ENCODE measurements at places on chromosomes 5 and 9. TPM values are rescaled to one million over a fixed set of nuclear protein-coding genes. Genes with fewer than 3 reads are reported as not detected.

Gene NKD2
- total RNA-seq, result 3.2 TPM

Gene FOXD4L5
- 0.19 TPM for total RNA-seq

Gene SLC34A1
- not detected for total RNA-seq

Gene PRLR
- total RNA-seq, result 0.51 TPM

Gene IFNK
- not detected for total RNA-seq

Gene CDH6
- total RNA-seq, result 18.0 TPM

Gene GNA14
- not detected for total RNA-seq

Gene PCDHB11
- 4.0 TPM for total RNA-seq

DNA sequence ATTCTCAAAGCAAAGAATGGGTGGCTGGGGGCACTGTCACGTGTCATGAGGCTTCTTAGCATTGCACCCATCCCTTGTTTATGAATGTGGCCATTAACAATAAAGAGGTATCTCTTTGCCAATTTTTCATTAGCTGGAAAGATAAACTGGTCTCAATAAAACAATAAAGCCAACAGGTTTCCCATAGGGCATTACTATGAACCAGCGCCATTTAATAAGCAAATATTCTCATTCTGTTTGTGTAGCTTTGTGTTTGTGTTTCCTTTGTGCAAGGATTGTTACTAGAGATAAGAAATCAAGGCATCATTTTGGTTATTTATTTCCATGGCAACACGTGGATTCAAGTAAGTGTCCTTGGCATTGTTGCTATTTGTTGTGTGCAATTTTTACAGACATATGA lies 37.6 kb upstream of the CAST start:
- DNase-seq, result no peak

GRCh38 chr9:1005043-1005667 lies 28.7 kb downstream of the DMRT3 start:
- peak; percentile 61 for DNase-seq

- no peak for DNase-seq
Measured at GRCh38 chr5:55771175-55771655, 33.4 kb downstream of the DDX4 start.

GRCh38 chr9:89461265-89461664 lies 36.6 kb downstream of the SEMA4D start:
- no peak for DNase-seq

GRCh38 chr9:114484854-114485443 lies 20.3 kb downstream of the WHRN start:
- no peak for DNase-seq

GRCh38 chr5:31213705-31214121 lies 20.2 kb downstream of the CDH6 start:
- no peak for DNase-seq

GRCh38 chr5:61318376-61318775 lies 13.7 kb upstream of the ZSWIM6 start:
- no peak for DNase-seq

GRCh38 chr5:122405751-122406150 lies 93.7 kb downstream of the SNCAIP start:
- no peak for DNase-seq

DNA sequence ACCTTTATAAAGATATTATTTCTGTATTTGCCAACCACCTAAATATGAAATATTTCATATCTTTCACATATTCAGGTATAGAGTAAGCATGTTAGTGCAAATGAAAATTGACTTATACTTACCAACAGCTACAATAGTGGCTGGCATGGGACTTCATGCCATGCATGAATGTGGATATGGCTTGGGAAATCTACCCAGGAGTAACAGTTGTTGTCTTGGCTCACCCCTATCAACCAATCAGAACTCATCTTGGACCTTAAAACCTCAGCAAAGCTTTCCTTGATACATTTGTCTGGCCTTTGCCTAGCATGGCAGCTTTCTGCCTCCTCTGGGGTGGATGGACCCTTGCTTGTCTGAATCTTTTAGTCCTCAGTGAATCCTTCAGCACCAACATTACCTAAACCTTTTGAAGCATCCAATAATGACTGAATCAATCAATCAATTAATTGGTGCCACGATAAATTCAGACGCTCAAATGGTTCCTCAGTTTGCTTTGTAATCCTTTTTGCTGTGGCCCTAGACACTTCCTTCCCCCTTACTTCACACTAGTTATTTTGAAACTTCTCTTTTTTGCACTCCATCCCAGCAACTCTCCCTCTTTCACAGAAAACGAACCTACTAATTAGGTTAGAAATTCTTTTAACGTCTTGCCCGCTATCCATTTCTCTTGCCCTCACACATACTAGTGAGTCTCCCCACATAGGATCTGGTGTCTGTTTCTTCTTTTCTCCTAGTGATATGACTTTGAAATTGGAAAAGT lies 132.3 kb upstream of the ZNF608 start:
- no peak for DNase-seq

GRCh38 chr5:1161833-1162229 lies 39.6 kb upstream of the SLC6A19 start:
- DNase-seq, result no peak

DNA sequence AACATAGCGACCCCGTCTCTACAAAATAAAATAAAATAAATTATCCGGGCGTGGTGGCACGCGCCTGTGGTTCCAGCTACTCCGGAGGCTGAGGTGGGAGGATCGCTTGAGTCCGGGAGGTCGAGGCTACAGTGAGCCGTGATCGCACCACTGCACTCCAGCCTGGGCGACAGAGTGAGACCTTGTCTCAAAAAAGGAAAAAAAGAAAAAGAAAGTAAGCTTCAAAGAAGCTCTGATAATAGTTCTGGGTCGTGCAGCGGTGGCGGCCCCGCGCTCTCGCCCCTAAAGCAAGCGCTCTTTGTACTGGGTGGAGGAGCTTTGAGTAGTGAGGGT lies 6.8 kb downstream of the TLX3 start:
- no peak for DNase-seq

DNA sequence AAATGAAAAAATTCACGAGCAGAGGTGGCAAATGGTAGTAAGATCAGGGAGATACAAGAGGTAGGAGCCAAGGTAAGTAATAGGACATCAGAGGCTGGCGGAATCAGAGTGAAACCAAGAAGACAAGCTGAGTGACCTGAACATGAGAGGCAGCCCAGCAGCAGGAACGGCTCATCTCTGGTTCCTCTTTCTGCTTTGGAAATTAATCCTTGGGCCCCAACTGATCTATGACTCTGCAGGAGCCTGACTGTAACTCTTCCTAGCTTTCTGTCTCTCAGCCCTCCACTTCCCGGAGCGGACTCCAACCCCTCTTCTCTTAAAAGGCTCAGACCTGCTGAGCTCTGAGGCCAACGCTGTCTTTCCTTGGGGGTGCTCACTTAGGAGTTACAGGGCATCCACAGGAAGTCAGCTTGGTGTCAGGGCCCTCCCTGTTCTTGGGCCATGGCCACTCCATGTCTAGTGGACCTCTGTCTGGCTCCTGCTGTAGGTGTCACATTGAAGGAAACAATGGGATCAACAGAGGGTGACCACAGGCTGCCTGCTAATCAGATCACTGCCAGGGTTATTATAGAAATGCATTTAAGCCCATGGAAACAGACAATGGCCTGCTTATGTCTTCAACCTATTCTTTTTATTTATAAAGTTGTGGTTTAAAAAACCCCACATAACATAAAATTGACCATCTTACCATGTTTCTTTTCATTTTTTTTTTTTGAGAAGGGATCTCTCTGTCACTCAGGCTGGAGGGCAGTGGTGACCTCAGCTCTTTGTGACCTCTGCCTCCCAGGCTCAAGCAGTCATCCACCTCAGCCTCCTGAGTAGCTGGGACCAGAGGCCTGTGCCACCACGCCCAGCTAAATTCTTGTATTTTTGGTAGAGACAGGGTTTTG lies 22.5 kb upstream of the SHB start:
- no peak for DNase-seq

- peak; percentile 55 for DNase-seq
Measured at GRCh38 chr5:114305402-114306207, 56.3 kb upstream of the KCNN2 start.

- no peak for DNase-seq
Measured at GRCh38 chr5:101878190-101878589, 417.9 kb downstream of the SLCO4C1 start.

- DNase-seq, result no peak
Measured at GRCh38 chr5:78919796-78920195, 65.3 kb downstream of the ARSB start.

DNA sequence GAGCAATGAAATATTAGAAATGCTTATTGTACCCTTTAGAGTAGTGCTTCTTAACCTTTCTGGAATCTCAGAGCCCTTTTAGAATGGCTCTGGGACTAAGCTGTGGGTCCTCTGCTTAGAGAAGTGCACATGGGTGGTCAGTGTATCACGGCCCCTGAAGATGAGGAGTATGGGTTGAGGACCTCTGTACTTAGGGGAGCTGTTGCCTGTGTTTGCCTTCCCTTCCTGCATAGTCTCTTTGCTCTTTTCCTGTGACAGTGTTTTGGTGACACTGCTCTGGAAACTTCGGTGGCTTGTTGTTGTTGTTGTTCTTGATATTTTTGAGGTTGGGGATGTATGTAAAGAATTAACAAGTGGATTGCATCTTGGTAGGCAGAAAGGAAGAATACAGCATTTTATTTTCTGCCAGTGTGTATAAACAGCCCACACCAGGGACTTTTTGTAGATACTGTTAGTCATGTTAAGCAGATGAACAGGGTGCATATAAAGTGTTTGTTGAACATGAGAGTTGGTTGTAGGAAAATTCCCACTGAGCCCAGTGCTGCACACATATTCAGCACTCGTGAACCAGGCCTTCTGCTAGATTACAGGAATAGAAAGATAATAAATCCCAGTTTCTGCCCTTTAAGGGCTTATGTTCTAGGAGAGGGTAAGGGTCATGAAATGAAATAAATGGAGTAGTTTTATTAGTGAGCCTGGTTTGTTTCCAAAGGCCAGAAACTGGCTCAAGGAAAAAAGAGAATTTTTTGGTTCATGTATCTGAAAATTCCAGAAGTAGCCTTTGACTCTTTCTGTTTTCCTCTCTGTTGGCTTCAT lies 199.7 kb downstream of the ARHGAP26 start:
- DNase-seq, result no peak

DNA sequence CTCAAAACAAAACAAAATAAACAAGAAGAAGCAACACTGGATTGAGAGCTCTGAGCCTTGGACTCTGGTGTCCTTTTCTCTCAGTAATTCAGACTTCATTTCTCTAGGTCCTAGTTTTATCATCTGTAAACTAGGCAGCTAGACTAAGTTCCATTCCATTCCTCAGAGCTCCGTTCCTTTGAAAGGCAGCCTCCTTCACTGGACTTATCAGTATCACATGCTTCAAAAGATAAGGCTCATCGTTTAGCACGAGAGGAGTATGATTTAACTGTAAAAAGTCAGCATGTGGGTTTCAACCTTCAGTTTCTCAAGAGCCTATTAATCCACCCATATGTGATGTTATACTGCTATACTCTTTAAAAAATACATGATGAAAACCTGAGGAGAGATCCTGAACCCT lies 1.6 kb downstream of the ATP10B start:
- DNase-seq, result no peak

GRCh38 chr9:89179895-89180734 lies 1.5 kb upstream of the SHC3 start:
- peak; percentile 95 for DNase-seq

DNA sequence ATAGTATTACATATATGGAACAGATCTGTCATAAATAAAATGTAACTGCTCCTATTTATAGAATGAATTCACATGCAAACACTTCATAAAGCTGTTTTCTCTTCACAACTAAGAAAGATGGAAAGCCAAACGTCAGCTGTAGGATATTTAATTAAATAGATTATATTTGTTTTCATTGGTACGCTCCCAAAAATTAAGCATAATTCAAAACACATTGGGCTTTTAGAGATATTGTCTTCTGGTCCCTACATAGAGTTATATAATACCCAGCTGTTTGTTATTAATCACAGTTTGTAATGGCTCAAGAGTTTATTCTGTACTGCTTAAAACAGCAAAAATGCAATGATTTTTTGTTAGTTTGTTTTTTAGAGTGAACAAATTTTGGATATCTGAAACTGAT lies 61.2 kb downstream of the MRPS30 start:
- no peak for DNase-seq

DNA sequence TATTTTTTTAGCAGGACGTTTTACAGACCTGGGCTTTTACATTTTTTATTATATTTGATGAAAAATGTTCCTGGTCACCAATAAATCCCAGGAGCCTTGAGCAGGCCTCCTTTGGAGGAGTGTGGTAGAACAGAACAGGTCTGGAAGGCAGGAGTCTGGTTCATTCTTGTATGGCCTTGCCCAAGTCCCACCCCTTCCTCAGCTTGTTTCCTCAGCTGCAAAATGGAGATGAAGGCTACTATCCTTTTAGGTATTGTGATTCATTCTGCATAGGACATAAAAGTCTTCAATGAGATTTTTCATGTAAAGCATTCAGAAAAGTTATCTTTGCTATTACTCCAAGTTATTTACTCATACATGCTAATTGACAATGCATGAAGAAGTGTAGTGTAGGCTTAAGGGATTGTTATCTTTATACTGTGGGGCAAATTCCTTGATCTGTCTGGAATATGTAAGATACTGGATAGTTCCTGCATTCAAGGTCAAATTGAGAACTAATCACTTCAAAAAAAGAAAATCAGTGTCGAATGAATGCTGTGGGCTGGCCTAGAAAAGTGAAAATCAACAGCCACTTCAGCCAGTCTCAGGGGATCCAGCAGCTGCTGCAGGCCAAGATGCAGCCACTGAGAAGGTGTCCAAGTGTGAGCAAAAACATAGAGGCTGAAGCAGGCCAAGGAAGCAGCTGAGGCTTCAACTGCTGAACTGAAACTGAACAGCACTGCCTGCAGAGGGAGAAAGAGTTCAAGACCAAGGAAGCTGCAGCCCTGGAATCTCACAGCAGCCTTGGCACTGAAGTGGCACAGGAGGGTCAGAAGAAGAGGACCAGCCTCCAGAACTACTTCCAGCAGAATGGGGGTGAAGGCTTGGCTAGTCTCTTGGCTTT lies 15.5 kb upstream of the SLC36A3 start:
- no peak for DNase-seq

GRCh38 chr5:34957321-34957720 lies 28.0 kb downstream of the DNAJC21 start:
- no peak for DNase-seq

DNA sequence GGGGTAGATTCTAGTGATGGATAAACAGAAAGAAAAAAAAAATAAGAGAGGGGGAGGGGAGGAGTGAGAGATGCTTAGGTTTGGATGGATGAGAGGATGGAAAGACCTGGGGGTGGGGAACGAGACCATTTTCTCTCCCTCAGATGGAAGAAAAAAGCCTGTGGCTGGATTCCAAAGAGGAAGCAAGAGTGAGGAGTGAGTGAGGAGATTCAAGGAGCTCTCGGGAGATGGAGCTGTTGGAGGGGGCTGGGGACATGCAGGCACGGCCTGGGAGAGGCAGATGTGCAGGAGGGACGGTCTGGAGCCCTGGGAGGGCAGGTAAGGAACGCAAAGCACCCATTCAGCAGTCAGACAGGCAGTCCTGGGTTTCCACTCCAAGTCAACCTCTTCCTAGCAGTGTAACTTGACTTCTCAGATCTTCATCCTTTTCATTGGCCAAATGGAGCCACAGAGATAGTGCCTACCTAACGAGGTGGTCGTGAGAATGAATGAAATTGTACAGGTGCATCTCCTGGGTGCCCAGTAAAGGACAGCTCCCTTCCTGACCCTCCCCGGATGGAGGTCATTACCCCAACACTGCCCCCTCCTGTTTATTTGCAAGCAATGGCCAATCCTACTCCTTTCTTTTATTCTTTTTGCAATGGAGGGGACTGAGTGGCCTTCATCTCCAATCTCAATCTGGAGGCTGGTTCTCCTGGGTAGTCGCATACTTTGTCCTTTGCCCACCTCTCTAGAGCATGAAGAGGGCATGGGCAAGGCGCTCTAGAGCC lies 52.2 kb downstream of the PCDH1 start:
- peak; percentile 60 for DNase-seq

GRCh38 chr9:82031538-82032280 lies 43.1 kb downstream of the SPATA31D1 start:
- no peak for DNase-seq

- DNase-seq, result no peak
Measured at GRCh38 chr5:53326424-53327153, 153.8 kb upstream of the FST start.
